Effector CD4-positive, alpha-beta T cell (primary cell): ENCODE measurements at places on chromosomes 16 and 17.

- no peak for DNase-seq
Observed at GRCh38 chr17:66830451-66830850, 4.5 kb upstream of the CACNG5 start.

GRCh38 chr17:51540151-51540550, 279.8 kb downstream of the UTP18 start:
- no peak for DNase-seq

DNA sequence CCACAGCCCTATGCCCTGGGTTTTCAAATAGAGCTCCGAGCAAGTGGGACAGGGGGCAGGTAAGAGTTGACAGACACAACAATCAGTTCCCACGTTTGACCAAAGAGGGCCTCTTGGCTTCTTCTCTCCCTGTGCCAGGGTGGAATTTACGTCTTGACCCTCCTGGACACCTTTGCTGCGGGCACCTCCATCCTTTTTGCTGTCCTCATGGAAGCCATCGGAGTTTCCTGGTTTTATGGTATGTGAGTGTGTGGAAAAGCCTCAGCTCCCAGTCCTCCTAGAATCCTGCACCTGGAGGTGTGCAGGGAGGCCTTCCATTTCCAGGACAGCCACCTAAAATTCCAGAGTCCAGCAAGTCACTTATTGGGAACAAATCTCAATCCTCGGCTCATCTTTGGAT, 42.5 kb downstream of the SLC6A2 start:
- no peak for DNase-seq

DNA sequence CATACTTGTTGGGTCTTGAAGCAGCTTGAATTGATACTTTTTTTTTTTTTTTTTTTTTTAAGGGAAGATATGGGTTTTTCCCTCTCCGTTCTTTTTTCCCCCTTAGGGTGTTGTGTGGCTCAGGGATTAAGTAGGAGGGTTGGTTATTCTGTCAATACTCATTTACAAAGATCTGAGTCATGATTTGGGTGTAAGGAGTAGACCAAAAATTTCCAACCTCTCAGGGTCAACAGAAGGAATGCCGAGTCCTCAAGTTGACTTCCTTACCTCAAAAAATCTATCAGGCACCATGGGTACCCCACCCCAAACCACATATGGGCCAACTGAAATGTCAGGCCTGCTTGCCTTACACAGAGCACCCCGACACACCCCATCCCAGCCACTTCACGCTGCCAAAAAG, 230.5 kb downstream of the CCDC182 start:
- no peak for DNase-seq

GRCh38 chr17:40074871-40075200, 12.1 kb downstream of the THRA start:
- no peak for DNase-seq

DNA sequence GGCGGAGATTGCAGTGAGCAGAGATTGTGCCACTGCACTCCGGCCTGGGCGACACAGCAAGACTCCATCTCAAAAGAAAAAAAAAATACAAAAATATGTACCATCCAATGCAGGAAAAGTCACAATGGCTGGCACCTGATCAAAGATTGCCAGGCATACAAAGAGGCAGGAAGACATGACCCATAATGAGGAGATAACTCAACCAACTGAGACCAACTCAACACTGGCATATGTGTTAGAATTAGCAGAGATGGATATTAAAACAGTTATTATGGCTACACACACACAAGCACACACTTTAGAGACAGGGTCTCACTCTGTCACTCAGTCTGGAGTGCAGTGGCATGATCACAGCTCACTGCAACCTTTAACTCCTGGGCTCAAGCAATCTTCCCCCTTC, 10.6 kb downstream of the QRICH2 start:
- no peak for DNase-seq

DNA sequence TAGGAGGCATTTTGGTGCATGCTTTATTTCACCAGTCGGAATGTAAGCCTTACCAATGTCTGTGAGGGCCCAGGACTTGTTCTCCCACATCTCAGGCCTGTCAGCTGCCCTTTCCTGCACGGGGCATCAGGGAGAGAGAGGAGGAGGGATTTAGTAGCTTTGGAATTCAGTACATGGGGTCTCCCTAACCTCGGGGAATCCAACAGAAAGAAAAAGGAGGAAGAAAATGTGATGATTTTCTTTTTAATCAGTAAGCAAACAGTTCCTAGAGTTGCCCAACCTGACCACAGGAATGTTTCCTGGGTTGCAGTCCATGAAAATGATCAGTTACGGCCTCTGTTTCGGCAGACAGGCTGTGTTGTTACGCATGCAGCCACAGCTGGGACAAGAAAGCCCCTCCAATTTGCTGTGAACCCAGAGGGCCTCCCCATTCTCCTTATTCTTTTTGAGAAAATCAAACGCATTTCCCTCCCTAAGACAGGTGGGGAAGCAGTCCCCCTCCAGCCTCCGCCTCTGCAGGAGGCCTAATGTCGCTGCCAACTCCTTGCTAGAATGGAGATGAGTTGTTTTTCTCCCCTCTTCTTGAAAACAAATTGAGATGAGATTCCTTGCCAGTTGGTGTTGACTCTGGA, 53.1 kb upstream of the TANGO6 start:
- DNase-seq: no peak

DNA sequence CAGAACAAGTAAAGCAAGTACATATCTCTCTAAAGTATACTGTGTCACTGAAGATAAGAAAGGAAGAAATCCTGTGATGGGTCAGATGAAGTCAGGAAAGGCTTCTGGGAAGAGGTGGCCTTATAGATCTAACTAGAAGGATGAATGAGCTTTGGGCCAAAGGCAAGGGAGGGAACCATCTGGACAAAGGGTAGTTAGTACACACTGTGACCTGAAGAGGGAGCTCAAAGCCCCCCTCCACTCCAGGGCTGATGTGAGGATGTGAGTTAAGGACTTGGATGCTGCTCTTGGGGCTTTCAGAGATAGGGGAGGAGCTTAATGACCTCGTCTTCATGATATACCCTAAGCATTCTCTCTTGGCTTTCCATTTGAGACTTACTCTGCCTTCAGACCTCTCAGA, 185.3 kb upstream of the CACNG3 start:
- no peak for DNase-seq

- no peak for DNase-seq
Observed at GRCh38 chr17:69557339-69557738, 142.8 kb downstream of the MAP2K6 start.

DNA sequence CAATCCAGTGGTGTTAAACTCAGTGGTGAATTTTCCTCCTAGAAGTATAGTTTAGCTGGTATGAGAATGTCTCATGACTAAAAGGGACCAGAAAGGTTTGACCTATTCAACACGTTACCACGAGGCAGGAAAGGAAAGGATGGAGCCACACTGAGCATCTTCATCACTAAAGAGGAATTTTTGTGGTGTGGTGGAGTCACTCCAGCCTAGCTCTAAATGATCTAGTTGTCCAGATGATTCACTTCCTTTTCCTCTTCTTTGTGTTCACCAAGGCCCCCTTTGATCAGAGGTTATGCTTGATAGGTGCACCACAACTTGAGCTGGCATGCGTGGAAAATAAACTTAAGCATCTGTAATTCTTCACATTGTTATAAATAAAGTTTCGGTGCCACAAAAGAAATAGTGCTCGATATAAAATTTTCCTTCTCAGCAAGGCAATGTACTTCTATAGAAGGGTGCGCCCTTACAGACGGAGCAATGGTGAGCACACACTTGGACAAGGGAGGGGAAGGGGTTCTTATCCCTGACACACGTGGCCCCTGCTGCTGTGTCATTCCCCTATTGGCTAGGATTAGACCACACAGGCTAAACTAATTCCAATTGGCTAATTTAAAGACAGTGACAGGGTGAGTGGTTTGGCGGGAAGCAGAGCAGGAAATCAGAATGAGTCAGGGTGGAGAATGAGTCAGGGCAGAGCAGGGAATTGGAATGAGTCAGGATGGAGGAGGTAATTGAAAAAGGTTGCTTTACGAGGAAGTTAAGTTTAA, 254.6 kb downstream of the HS3ST3A1 start:
- DNase-seq: no peak

DNA sequence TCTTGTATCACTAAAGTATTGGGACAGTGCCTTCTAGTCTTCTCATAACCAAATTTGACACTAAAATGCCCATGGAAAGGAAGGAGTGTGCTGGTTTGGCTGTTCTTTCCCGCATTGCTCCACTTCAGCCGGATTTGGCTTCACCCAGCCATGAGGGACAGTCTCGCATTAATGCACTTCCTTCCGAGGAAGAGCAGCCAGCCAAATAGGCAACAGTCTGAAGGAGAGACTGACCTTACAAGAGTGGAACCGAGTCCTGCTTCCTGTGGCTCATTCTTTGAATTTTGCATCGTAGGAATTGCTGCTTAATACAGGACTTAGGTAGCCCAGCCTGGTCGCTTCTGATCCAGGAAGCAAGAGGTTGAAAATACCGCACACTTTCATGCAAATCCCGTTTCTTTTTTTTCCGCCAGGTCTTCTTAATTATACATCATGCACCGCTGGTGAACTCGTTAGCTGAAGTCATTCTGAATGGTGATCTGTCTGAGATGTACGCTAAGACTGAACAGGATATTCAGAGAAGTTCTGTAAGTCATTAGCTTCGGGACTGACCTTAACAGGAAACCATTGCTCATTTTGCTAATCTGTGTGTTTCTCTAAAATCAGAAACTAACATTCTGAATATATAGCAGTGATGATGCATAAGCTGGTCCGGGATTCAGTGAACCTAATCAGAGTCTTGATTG, 38.2 kb downstream of the CLEC16A start:
- DNase-seq: no peak

GRCh38 chr17:48347177-48347576, 82.8 kb downstream of the SKAP1 start:
- DNase-seq: no peak

DNA sequence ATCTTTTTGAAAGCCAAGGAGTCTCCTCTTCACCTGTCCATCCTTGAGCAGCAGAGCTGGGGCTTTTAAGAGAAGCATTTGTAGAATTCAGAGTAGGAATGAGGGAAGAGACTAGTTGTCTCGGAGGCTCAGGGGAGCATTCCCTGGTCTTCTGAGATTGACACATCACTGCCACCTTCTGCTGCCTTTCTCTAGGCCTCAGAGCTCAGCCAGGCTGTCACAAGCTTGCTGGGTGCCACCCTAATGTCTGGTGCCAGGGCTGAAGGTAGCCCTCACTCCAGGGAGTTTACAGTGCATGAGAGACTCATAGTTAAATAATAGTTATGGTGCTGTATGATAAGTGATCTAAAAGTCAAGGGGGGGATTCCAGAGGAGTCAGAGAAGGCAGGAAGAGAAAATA, 39.7 kb downstream of the B9D1 start:
- DNase-seq: no peak

DNA sequence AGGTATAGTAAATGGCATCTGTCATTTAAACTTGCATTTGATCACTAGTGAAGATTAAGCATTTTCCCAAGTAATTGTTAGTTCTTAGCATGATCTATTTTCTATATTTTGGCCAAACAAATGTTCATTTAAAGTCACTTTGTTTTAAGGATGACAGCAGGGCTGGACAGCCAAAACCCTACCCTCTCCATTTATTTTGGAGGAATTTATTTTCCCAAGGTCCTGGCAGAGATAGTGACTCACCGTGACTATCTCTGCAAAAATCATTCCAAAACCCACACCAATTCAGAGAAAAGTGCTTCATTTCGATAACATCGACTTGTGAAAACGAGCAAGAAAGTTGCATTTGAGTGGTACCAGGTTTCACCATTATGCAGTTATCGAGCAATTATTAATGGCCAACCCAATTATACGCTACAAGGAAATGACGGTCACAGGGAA, 665 bp upstream of the AKAP1 start:
- no peak for DNase-seq

DNA sequence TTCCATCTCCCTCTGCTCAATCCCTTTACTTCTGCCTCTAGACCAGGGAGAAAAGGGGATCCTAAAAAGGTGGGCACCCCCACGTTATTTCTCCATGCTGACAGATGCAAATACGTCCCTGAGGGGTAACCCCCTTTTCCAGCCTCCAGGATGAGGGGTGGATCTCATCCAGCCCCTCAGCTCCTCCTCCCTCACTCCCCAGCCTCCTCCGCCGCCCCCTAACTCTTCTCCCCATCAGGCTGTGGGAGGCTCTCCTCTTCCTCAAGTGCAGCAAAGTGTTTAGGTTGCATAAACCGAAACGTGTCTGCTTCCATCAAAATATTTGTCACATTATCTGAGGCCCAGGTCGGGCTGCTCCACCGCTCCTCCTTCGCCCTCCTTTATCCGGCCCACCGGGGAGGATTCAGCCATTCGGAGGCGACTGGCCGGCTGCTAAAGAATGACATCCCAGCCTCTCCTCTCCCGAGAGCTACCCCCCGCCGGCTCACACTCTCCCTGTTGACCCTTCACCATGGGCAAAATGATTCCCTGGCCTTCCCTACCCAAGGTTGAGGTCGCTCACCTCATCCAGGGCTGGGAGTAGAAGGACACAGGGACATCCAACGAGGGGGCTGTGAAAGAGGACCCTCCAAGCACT, 1.2 kb upstream of the C1QL1 start:
- no peak for DNase-seq

DNA sequence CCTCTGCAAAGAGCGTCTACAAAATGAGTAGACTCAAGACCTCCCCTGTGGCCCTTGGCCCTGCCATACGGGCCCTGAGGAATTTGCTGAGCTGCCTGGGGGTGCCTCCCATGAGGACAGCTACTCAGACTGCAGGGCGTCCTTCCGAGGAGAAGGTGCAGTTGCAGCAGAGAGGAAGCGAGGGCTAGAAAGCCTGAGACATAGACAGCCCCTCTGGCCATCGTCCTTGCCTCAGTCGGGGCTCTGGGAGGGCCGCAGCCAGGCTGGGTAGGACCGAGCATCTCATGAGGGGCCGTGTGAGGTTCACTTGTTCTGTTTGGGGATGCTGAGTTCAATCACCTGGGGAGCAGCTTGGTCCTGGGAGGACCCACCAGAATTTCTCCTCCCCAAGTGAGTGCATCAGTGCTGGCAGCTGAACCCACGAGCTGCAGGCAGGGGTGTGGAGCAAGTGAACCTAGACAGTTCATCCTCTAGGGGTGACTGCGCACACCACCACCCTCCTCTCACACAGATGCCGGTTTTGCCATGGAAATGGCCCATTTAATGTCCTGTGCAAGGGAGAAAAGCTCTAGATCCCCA, 20.3 kb downstream of the RAB11FIP4 start:
- DNase-seq: no peak

DNA sequence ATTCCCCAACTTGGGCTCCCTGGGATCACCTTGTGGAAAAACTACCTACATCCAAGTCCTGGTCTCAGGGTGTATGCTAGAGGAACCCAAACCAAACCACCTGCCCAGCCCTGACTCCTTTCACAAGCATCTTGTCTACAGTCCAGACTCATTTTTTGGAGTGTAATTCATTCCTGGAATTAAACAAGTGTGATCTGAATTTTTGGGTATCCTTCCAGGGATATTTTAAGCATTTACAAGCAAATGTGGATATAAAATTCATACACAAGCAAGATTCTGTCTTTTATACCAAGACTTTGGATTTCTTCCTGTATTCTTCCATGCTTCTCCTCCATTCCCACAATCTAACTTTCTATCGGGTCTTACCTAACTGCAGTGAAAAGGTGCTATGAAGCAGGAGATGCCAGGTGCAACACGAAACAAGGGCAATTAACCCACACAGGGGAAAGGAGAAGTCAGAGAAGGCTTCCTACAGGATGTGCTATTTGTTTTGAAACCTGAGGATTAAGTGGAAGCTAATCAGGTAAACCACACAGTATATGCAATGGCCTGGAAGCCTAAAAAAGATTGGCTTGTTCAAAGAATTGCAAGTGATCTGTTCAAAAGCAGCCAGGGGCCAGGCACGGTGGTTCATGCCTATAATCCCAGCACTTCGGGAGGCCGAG, 417.2 kb upstream of the C16orf82 start:
- DNase-seq: no peak
